ENCODE measurements at places on chromosomes 5 and 9. TPM values are rescaled to one million over a fixed set of nuclear protein-coding genes. Genes with fewer than 3 reads are reported as not detected.

The WWC1 gene
- total RNA-seq = 3.6 TPM

The PCDHA1 gene
- not detected for total RNA-seq

The GRIA1 gene
- 48.8 TPM for total RNA-seq

The CDK9 gene
- total RNA-seq = 78.0 TPM

The NUTM2F gene
- total RNA-seq = not detected

The IFNA2 gene
- not detected for total RNA-seq

The LURAP1L gene
- total RNA-seq = 46.3 TPM

The PCDHGA3 gene
- not detected for total RNA-seq

The PCDHB15 gene
- 4.3 TPM for total RNA-seq

The CCDC152 gene
- not detected for total RNA-seq

The PPIC gene
- total RNA-seq = 44.6 TPM

The ZNF454 gene
- total RNA-seq = 1.6 TPM

The SH3RF2 gene
- total RNA-seq = 0.38 TPM

The PRRX2 gene
- total RNA-seq = 5.6 TPM

The RAB3C gene
- total RNA-seq = not detected

The KCNV2 gene
- not detected for total RNA-seq

The DMGDH gene
- 2.4 TPM for total RNA-seq

The STK32A gene
- total RNA-seq = not detected

The WHRN gene
- 11.0 TPM for total RNA-seq

The ECM2 gene
- 53.3 TPM for total RNA-seq

The PCDHB10 gene
- total RNA-seq = 7.8 TPM

The IL33 gene
- total RNA-seq = not detected

The TAF11L10 gene
- not detected for total RNA-seq

The MLANA gene
- not detected for total RNA-seq

The ADAMTS12 gene
- total RNA-seq = 15.5 TPM

The SVEP1 gene
- total RNA-seq = 2.8 TPM

The NEUROG1 gene
- total RNA-seq = not detected

The WNT8A gene
- total RNA-seq = not detected

The OR1Q1 gene
- total RNA-seq = not detected

The SLC45A2 gene
- total RNA-seq = not detected

The SPINK14 gene
- not detected for total RNA-seq

Data from osteocyte (in vitro differentiated cells).